ENCODE measurements at places on chromosomes 2 and 18.

DNA sequence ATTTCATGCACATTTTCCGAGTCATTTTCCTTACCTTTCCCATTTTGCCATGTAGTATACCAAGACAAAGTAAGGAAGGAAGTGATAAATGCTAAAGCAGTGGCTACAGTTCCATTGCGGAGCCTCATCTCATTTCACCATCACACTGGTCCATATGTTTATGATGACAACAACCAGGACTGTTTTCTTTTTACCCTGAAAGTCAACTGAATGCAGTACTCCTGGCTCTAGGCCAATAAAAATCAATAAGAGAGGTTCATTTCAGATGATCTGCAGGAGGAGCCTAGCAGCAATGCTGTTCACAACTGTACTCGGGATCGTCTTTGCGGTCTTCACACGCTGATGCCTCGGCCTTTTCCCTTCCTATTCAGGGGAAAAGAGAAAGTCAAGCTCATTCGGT is 4.7 kb downstream of the MGAT4A start:
- DNase-seq = no peak

DNA sequence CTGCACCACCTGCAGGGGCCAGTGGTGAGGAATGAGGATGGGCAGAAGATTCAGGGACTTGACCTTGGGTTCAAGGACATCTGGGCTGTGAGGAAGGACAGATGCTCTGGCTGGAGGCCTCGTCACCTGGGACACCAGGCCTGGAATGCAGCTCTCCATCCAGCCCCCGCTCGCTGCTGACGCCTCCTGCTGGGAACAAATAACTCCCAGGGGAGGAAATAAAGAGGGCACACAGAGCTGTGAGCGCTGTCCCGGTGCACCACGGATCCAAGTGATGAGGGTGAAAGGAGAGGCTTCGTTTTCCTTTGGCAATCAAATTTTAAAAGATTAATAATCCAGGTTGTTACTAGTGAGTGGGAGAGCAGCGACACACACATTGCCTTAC is 368.0 kb upstream of the MYT1L start:
- DNase-seq = no peak

- no peak for DNase-seq
These were observed 239.6 kb downstream of the LPIN1 start for GRCh38 chr2:11985817-11986566.

DNA sequence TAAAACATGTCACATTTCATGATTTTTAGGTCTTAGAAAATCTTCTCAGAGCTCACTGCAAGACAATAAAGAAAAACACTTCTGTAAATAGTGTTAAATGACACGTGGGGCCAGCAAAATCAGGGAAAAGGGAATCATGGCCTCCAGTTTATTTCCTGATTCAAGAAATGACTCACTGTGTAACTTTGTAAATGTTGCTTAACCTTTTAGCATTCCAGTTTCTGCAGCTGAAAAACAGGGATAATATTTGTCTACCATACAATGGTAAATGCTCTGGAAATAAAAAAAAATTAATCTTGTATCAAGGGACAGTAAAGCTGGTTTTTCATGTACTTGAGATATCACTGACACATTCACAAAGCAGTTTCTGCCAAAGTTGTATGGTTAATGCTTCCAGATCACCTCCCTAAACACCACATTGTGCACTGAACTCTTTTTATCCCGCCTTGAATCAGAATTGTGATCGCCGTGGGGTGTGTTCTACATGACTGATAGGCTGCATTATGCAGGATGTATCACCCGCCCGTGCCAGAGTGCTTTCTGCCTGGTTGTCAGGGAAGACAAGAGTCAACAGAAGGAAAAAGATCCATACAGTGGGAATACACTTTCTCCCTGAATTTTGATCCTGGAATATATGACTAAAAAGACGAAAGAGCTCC is 238.8 kb downstream of the IKZF2 start:
- DNase-seq = no peak

GRCh38 chr2:73937103-73937885 is 10.6 kb downstream of the DGUOK start:
- DNase-seq = no peak

DNA sequence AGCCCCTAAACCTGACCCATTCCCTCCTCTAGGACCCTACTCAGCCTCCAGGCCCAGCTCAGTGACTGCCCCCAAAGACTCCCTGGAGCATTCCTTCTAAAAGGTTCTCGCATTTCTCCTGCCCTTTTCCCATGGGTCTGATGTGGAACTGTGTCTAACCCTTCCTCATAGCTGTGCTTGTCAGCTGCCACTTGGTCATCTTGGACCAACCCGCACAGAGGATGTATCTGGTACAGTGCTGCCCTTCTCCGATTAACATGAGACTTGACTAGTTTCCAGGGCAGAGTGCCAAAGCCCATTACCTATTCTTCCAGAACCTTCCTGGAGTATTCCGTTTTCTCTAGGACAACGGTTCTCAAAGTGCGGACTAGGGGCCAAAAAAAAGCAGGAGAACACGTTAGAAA is 518 bp upstream of the NFU1 start:
- DNase-seq = no peak

DNA sequence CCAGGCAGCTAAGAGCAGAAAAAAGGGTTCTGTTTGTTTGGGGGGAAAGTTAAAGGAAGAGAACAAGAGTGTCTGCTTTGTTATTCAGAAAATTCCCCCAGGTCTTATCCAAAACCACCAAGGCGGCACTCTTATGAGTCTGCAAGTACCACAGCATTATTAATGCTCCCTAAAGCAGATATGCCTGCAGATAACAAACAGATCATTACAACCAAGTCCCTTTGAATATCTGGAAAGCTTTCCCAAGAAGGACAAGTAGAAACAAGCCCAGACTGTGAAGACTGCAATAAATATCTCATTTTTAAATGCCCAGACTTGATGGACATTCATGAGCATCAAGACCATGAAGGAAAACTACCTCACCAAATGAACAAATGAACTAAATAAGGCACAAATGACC is 278.6 kb upstream of the TMEFF2 start:
- no peak for DNase-seq

DNA sequence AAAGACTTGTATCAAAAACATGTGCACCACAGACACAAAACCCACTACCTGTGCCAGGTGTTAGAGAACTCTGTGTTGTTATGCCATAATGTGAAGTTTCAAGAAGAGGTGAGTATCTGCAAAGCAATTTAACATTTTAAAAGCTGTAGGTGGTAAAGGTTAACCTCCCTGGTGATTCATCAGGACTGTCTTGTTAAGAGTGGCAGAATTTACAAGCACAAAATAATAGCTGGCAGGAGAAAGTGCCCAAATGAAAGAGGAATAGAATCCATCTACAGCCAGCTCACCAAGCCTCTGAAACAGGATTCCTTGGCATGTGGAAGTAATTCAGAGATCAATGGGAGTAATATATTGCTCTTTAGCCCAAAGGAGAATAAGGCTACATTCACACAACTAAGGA is 230.7 kb downstream of the AFF3 start:
- DNase-seq = no peak

DNA sequence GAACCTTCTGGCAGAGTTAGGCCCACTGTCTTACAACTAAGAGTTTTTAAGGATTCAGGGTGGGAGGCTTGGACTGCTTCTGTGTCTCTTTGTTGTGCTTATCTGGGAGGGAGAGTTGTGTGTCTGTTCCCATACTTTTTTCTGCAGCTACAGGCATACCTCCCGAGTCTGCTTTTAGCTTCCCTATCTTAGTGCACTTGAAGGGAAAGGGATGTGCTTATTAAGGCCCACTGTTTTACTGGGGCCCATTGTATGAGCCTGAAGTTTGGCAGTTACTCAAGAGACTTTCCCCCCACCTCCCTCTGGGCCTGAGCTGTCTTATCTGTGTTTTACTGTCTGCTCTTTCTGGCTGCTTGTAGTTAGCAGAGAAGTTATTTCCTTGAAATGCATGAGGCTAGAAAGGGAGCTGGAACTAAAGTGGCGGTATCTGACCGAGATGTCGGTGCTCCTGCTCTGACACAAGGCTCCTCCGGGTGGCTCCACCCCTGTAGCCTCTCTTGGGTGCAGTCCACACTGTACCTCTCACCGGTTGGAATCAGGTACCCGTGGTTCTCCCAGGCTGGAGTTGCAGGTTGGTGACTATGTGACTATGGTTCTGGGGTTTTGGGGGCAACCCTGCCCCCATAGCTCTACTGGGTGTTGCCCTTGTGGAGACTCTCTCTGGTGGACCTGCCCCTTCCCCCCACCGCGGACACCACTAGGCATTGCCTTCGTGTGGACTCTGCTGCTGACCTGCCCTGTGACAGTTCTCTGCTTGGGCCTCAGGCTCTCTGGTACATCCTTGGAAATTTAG is 12.9 kb downstream of the UBR3 start:
- no peak for DNase-seq

- DNase-seq = no peak
These were observed 7.0 kb upstream of the CIDEA start for GRCh38 chr18:12246849-12247808.

GRCh38 chr2:18404708-18405107 is 155.7 kb downstream of the RDH14 start:
- DNase-seq = no peak

All from activated CD4-positive, alpha-beta T cell treated with anti-CD3 and anti-CD28 coated beads, Interleukin-2, amount 50 U/mL, for 1 hour (primary cell).